ENCODE measurements at places on chromosomes 5 and 9. TPM values are rescaled to one million over a fixed set of nuclear protein-coding genes. Genes with fewer than 3 reads are reported as not detected.

- DNase-seq, result no peak
These were observed 9.4 kb downstream of the IQGAP2 start for GRCh38 chr5:76412511-76412910.

FEM1C gene
- 21.3 TPM for polyA plus RNA-seq

NRG2 gene
- 10.1 TPM for polyA plus RNA-seq

GPR151 gene
- polyA plus RNA-seq, result not detected

ZNG1A gene
- 53.4 TPM for polyA plus RNA-seq

SLC34A1 gene
- 0.51 TPM for polyA plus RNA-seq

DNA sequence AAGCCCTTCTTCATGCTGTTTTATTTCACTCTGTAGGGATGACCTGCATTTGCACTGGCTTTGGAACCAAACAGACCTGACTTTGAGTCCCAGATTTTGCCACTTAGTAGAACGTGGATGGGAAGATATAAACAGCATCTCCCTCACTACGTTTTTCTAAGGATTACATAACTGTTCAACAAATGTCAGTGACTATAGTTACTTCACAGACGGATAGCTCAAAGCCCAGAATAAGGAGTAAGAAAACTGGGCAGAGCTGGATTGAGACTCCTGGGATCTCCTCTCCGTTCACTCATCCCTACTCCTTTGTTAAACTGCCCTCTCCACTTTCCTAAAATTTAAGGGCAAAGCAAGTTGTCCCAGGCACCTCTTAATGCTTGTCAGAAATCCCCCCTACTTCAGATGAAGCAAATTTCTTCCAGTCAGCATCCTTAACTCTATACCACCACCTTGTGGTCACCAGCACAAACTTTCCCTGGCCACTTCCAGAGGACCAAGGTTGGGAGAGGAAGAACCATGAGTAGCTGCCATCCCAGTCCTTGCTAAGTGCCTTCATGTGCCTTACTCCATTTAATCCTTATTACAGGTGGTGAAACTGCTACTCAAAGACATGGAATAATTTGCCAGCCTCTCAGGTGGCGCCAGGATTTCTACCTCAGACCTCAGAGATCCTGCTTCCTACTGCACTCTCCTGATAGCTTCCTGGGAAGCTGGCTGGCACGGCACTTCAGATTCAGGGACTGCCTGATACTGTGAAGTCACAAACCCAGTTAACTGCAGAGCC is 38.4 kb downstream of the EGR1 start:
- peak; percentile 63 for DNase-seq

SEMA5A gene
- 16.4 TPM for polyA plus RNA-seq

DNA sequence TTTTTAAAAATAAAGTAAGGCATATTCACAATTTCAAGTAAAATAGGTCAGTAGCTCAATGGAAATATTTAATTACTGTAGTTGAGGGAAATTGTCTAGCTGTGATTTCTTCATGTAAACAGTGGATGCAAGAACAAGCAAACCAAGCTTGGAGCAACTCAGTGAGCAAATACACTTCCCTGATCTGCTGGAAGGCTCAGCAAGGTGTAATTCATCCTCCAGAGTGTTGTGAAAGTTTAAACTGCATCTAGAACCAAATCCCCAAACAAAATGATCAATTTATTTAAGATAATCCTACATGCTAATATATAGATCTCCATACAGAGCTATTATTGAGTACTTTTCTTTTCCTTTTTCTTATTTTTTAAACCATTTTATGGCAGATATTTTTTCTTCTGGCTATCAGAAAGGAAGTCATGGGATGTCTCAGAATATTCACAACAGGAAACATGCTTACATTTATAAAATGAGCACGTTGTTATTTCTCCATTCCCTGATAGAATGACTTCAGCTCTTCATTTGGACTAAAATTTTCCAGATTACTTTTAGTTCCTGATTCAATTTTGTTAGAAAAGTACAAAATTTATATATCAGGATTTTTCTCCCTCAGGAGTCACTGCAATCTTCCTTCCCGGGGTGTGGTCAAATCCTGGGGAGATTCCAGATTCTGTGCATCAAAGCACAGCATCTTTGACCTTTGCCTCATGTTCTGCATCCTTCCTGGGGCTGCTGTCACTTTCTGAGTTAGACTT is 219.2 kb upstream of the ELL2 start:
- no peak for DNase-seq

C5orf58 gene
- 0.29 TPM for polyA plus RNA-seq

- DNase-seq, result peak; percentile 42
These were observed 24.3 kb downstream of the HMGCR start for GRCh38 chr5:75361310-75361709.

FAM221B gene
- polyA plus RNA-seq, result 1.0 TPM

DNA sequence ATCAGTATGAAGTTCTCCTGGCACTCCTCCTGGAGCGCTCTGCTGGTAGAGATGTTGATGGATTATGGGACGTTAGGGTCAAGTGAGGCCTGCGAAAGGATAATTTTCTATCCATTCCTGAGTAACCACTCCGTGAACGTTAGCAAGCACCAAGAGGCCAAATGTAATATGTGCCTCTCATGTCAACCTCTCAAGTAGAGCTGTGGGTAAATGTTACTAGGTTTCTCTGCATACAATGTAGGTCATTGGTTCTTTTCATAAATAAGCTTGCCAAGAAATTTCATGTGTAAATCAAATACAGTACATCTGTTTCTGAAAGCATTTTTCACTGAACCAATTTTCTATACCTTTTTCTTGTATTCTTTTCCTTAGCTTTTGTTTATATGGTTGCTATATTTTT is 126.3 kb downstream of the KDM4C start:
- no peak for DNase-seq

- DNase-seq, result no peak
These were observed 2.2 kb downstream of the FAM219A start for GRCh38 chr9:34456151-34456550.

DNA sequence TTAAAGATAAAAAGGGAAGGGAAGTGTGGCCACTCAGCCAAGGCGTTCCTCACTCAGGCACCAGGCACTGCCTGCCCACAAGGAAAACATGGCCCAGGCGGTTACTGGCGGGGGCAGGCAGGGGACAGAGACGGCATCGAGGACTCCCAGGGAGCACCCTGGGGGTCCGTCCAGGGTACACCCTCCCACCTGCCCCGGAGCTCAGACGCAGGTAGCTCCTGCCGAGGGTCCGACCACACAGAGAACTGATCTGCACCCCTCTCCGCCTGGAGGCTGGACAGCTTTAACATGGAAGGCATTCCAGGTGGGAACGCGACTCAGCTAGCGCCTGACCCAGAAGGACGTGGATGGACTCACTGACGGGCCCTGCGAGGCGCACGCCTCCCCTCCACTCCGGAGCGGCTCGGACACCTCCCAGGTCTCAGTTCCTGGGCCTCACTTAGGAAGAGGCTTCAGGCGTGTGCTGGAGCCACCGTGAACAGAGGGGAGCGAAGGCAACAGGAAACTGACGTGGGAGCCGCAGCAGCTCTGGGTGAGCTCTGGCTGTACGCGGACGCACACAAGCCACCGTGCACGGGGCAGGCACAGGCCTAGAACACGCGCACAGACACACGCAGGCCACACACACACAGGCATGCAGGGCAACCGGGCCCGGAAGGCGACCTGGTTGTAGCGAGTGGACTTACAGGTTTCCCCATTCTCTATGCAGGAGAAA is 47.5 kb downstream of the NKD2 start:
- no peak for DNase-seq

SYK gene
- polyA plus RNA-seq, result 19.1 TPM

- no peak for DNase-seq
These were observed 161.4 kb upstream of the TRPC7 start for GRCh38 chr5:136526791-136527190.

IL5 gene
- not detected for polyA plus RNA-seq

CACNA1B gene
- 0.72 TPM for polyA plus RNA-seq

- DNase-seq, result no peak
These were observed 141.8 kb upstream of the CD180 start for GRCh38 chr5:67338421-67338820.

RGP1 gene
- 27.0 TPM for polyA plus RNA-seq

DNA sequence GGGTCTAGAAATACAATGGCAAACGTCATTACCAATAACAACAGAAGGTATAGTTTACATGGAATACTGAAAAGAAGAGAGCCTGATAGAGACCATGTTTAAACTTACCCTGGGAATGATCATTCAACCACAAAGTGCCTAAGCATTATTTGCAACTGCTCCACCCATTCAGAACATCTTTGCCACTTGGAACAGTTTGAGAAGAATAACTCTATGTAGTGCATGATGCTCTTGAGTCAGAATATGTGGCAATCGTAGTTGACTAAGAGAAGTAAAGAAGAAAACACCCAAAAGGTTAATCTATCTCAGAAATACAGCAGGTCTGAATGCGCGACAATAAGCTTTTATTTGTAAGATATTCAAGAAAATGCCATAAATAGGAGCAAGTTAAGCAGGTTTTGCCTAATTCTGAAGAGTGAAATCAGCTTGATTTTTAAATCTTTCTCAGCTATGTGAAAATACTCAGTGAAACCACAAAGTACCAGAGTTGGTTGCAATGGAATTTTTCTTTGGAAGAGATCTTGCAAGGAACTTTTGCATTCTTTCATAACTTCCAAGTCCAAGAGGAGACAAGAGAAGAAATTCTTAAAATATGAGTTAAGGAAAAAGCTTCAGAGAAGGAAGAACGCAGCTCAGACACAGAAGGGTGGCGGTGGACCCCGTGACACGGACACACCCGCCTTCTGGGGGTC is 64.3 kb downstream of the HABP4 start:
- DNase-seq, result no peak

ACTL7A gene
- polyA plus RNA-seq, result not detected

CFAP157 gene
- polyA plus RNA-seq, result 9.7 TPM

CMYA5 gene
- polyA plus RNA-seq, result 14.0 TPM

Data from right lung (tissue), 10 donors.